ENCODE measurements at places on chromosomes 4 and X. TPM values are rescaled to one million over a fixed set of nuclear protein-coding genes. Genes with fewer than 3 reads are reported as not detected.

Gene NCBP2L
- total RNA-seq = not detected

Gene NAP1L3
- total RNA-seq = 0.43 TPM

Gene STBD1
- 12.7 TPM for total RNA-seq

Gene ELOVL6
- total RNA-seq = 15.3 TPM

Gene GPRASP1
- 0.22 TPM for total RNA-seq

Gene ITM2A
- 0.31 TPM for total RNA-seq

Gene AGTR2
- total RNA-seq = not detected

Measured in A549 treated with Mapracorat at 1 μM for 4 hours (cell line).